Suprapubic skin (tissue), 4 donors: ENCODE measurements at places on chromosomes 3 and 15. TPM values are rescaled to one million over a fixed set of nuclear protein-coding genes. Genes with fewer than 3 reads are reported as not detected.

The HRG gene
- total RNA-seq = not detected

The ZDHHC19 gene
- total RNA-seq = not detected

The TGM4 gene
- total RNA-seq = 0.30 TPM

The GOLGA6B gene
- 0.80 TPM for total RNA-seq

The CYP1A2 gene
- not detected for total RNA-seq

The MRAS gene
- total RNA-seq = 29.6 TPM

DNA sequence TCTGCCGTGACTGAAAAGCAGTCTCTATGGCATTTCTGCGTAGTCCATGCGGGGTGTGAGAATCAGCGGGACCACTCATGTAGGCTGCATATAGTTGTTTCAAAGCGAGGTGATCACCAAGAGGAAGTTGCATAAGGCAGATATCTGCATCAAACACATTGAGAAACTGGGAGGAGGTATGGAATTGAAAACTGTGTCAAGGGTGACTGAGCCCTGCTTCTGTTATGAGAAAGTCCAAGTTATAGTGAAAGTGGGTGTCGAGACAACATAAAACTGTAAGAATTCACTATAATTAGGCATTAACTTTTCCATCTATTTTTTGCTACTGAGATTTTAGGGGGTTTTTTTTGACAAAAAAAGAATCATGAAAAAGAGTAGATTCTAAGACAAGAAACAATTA lies 109.3 kb downstream of the ZIC1 start:
- DNase-seq = no peak

DNA sequence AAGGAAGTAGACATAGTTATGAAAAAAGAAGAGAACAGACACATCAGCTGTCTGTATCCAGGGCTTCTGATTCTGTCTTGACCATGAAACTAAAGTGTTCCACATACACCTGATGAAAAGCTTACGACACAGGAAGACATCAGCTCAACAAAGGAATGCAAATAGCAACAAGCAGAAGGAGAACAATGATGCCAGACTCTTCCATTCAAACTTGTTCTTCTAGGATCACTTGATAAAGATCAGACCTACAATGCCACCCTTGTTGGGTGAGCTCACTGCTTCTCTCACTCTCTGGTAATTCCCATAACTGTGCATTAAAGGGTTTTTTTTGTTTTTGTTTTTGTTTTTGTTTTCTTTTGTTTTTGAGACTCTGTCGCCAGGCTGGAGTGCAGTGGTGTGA lies 49.7 kb downstream of the GATM start:
- no peak for DNase-seq

DNA sequence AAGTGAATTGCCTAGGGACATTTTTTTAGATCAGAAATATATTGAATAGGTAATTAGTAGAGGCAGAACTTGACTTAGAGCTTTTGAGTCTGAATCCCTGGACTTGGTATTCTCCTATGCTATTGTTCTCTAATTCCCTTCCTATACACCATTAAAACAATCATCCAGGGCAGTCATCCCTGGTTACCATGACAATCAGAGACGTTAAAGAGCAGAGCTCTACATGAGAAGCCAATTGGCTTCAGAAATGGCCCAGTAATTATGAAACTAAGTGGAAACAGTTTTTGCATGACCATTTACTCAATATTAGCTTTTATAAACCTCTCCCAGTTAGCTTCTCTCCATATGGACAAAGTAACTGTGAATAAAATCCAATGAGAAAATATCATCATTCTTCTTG lies 182.1 kb upstream of the TP63 start:
- no peak for DNase-seq

DNA sequence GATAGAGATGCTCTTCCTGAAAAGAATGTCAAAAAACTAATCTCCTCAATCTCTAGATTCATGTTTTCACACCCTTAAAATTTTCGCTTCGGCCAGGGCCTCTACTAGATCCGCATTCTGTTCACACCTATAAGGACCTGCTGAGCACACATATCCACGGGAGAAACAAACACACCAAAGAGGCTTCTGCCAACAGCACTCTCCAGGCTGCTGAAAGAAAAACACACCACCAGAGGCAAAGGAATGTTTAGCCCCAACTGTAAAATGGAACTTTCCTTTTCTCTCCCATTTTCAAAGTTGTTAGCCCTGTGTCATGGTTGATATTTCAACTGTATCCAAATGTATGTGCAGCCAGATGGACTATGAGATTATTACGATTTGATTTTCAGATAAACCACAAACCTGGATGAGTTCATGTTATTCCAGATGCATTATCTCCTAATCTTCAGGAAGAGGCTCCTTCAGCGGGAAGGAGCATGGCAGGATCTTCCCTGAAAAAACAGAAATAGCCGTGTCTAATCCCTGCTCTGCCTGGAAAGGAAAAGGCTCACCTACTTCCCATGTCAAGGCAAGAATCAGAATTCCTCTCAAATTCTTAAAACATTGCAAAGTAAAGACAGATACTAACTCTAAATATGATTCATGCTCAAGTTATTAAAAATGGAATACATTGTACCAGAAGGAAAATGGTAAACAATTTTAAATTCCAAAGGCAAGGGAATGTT lies 442.7 kb upstream of the NR2F2 start:
- DNase-seq = no peak

GRCh38 chr15:32987067-32987466 lies 207.4 kb downstream of the FMN1 start:
- no peak for DNase-seq

- no peak for DNase-seq
Observed at GRCh38 chr3:58868097-58868779, 181.6 kb downstream of the CFAP20DC start.

DNA sequence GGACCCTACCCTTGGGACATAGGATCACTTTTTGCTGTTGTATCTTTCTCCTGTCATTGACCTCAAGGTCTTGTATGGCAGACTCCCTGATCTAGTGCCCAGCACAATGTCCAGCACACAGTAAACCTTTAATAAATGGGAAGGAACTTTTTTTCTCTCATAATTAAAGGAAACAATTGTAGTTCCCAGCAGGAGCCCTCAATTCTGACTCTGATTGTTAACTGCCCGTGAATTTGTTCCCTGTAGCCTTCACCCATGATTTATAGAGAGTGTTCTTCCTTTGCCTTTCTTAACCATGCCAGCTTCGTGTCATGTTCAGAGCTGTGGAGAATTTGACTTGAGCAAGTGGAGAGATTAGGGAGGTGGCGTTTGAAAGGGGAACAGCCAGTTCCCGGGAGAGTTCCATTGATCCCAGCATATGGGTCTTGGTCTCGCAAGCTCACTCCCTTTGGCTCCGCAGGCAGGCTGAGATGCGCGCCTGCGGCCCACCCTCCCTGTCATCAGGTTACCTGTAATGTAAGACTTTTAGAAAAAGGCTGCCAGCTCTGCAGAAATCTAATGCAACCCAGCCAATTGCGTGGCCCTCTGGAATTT lies 182.6 kb downstream of the TP63 start:
- no peak for DNase-seq

DNA sequence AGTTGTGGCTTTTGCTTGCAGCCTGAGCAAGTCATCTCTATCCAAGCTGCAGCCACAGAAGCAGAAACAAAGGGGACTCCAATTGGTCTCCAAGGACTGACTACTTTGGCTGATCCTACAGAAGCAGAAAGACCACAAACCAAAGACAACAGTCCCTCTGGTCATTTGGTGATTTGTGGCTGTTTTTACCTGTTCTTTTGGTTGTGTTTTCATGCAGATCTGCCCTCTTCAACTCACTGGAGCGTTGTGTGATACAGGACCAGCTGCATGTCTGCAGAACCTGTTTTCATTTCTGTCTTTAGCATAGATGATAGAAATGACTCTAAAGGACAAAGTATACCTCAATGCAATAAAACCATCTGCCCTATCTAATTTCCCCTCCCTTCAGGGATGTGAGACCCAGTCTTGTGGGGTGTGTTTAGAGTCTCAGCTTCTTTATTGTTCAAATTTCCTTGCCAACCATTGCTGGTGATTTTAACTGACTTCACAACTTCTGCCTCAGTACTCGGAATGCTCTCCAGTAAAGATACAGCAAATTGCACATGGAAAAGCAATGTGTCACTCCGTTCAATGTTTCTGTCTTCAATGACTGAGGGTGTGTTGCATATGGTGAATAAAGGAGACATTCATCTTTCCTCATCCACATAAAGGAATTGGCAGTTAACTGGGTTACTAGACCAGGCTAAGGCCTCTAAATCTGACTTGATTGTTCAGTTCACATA lies 48.9 kb upstream of the SLC7A14 start:
- no peak for DNase-seq

- DNase-seq = no peak
Observed at GRCh38 chr3:65836047-65836446, 202.7 kb downstream of the MAGI1 start.

DNA sequence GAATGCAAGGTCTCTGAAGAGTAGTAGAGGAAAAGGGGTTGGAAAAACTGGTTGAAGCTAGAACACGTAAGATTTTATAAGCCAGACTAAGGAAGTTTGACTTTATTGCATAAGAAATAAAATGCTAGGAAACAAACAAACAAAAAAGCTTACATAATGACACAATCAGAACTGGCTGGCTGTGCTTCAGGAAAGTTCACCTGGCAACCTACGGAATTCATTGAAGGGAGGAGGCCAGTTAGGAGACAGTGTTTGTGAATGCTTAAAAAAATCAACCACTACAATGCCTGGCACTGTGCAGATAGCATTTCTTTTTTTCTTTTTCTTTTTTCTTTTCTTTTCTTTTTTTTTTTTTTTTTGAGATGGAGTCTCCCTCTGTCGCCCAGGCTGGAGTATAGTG lies 1.9 kb upstream of the ICE2 start:
- no peak for DNase-seq

DNA sequence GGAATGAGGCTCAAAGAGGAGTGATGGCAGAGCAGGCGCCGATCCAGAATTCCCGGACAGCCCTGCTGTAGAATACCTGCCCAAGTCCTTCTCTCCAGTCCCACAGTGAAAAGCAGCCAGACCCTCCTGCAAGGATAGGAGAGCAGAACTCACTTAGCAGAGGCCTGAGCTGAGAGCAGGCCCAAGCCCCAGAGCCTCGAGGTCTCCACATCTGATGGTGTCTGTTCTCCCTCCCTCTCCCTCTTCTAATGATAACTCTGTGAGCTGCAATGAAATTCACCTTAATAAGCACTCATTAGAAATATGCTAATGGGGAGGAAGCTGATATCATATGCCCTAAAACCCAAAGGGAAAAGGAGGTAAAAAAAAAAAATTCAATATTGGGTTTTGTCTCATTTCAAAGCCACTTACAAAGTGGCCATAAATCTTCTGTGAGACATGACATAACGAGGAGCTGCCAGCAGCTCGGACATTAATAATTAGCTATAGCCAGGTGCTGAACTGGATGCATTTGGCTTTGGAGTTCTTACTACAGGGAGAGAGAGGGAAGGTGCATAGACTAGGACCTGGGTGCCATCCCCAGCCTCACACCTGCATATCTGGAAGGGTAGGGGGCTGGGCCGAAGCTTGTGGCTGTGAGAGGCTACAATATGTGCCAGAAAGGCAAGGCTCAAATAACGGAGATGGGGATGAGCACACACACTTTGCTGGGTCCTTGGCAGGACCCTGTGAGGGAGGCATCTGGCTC lies 108.4 kb downstream of the MEGF11 start:
- DNase-seq = no peak

- no peak for DNase-seq
Observed at GRCh38 chr3:108602249-108602934, 12.9 kb downstream of the DZIP3 start.

DNA sequence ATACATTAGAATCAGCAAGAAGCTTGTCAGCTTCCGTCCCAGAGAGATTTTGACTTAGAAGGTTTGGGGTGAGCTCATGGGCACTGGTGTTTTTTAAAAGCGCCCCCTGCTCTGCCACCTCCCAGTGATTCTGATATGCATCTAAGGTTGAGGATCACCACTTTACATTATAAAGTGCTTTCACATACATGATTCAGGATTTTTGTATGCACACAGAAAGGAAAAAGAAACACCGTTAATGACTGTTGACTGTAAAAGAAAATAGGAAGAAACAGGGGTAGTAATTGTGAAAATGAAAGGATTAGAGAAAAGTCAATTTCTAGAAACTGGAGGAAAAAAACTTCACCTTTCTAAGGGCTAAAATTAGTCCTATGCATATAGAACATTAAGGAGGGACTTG lies 104.9 kb upstream of the ZBED2 start:
- DNase-seq = no peak

DNA sequence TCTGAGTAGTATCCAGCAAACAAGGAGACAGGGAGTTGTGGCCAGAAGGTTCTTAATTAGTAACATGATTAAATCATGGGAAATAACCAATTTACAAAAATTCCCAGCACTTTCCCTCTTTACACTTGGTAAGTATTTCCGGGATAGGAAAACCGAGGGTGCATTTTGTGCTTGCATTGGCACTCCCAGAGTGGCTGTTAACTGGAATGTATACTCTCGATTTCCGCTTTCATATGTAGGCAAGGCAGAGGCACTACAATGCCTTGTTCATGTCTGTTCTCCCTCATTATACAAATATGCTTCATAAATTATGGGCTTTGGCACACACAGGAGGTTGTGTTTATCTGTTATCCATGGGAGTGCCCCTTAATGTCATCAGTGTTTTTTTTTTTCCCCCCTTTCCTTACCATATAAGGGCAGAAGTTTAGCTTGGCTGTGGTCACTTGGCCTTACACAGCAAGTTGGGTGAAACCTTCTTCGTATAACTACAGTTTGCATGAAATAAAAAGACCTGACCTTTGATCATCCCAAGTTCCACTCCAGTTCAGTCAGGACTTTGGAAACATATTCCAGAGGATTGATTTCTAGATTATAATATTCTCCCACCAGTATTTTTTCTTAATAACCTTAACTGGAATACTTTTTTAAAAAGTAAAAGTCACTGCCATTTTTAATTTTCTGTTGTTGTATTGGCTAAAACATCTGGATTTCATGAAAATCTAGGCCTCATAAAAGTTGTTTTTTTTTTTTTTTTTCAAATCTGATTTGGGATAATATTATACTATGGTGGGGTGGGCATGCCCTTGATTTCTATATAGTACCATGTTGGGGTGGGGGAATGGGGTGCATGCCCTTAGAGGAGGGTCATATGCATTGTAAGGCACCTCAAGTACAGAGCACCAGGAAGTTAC lies 8.9 kb downstream of the TPM1 start:
- no peak for DNase-seq

- no peak for DNase-seq
Observed at GRCh38 chr3:179233043-179233442, 17.9 kb downstream of the KCNMB3 start.

- DNase-seq = no peak
Observed at GRCh38 chr3:57961828-57962447, 46.3 kb upstream of the FLNB start.

GRCh38 chr3:22121068-22121701 lies 370.2 kb upstream of the ZNF385D start:
- DNase-seq = no peak

DNA sequence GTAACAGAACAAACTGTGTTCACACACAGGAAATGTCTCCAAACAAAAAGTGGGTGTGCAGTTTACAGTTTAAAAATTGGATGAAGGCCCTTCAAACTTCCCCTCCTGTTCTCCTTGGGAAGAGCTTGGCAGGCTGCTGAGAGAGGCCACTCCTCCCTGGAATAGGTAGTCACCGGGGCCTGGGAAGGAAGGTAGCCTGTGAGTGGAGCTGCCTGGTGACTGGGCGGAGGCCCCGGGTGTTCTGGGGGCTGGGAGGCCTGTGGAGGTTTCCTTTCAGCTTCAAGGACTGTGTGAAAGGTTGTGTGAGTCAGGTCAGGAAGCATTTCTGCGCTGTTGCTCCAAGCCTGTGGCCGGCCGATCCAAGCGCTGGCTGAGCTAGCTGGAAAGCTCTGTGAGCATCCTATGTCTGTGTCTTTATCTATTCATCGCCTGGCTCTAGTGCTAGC lies 14.1 kb downstream of the SLCO3A1 start:
- DNase-seq = peak; percentile 86
